ENCODE measurements at places on chromosomes 7 and 10.

- no peak for DNase-seq
Measured at GRCh38 chr7:100171840-100172239, 3.4 kb upstream of the GAL3ST4 start.

DNA sequence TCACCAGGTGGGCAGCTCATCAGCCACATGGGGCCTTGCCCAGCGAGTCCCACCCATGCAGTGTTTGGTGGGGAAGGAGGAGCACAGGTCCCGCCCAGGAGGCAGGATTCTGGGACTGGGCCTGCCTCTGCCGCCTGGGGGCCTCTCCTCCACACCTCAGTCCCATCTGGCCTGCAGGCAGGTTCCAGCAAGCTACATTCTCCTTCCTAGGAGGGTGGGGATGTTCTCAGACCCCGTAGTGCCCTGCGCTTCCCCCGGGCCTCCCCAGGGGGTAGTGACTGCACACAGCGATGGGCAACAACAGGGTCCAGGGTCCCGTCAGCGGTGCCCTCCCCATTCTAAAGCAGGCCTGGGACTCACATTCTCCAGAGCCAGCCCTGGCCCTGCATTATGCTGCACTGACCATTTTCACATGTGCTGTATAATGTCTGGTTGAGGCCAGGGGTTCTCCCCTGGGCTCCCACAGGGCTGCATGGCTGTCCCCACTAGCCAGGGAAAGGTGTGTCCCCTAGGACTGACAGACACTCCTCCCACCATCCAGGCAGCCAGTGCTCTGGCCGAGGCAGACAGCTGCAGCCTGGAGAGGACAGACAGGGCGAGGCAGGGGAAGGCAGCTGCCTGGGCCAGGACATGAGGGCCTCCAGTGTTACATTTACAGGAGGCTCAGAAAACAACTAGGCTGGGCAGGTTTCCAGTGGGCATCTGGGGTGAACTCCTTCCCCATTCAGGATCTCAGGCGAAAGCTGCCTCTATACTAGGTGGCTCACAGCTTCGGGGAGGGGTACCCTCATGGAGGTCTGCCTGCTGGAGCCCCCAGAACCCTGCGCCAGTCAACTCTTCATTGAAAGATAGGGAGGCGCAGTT, 9.3 kb downstream of the RASGEF1A start:
- no peak for DNase-seq

GRCh38 chr10:122462533-122463465, 1.4 kb downstream of the HTRA1 start:
- DNase-seq, result no peak

DNA sequence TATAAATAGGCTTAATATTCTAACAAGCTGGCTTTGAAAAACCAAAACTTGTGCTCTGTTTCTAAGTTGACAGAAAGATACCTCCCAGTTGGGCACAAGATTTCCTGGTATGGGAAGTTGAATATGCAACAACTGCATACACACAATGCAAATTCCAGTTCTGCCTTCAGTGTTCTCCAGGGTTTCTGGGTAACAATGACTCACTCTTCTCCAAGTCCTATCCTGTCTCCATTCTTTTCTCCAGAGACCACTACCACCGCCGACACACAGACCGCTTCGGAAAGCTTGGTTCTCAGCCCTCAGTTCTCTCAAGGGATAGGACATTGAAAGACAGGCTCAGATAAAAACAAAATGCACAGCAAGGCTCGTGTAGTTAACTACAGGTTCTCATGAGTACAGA, 12.2 kb downstream of the PDE1C start:
- no peak for DNase-seq

- no peak for DNase-seq
Measured at GRCh38 chr7:152504367-152504766, 68.6 kb upstream of the KMT2C start.

GRCh38 chr7:83520726-83521125, 128.2 kb downstream of the SEMA3E start:
- no peak for DNase-seq

- no peak for DNase-seq
Measured at GRCh38 chr7:110373416-110373815, 717.5 kb upstream of the LRRN3 start.

- DNase-seq, result no peak
Measured at GRCh38 chr7:34564091-34564490, 93.9 kb upstream of the NPSR1 start.

- no peak for DNase-seq
Measured at GRCh38 chr7:7099584-7100014, 82.7 kb upstream of the C1GALT1 start.

- no peak for DNase-seq
Measured at GRCh38 chr7:27297356-27297755, 54.8 kb downstream of the EVX1 start.

DNA sequence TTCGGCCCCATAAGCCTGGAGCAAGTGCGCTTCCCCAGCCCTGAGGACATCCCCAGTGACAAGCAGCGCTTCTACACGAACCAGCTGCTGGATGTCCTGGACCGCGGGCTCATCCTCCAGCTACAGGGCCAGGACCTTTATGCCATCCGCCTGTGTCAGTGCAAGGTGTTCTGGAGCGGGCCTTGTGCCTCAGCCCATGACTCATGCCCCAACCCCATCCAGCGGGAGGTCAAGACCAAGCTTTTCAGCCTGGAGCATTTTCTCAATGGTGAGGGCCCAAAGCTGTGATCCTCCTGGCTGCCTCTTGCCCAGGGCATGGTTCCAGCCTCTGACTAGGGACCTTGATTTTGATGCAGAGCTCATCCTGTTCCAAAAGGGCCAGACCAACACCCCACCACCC, 10.1 kb downstream of the IRF5 start:
- DNase-seq, result no peak

DNA sequence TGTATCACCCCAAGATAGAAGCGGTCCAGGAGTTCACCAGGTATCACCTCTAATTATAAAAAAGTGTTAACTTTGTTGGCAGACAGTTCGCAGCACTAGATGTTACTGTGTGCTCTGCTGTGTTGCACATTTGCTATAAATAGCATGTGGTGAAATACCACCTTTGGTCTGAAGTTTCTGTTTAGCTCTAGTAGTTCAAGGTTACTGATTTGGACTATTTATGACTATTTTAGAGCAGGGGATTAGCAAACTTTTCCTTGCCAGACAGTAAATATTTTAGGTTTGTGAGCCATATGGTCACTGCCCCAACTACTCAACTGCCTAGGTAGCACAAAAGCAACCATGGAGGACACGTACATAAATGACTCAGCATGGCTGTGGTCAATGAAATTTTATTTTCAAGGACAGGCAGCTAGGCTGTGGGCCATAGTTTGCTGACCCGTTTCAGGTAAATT, 16.5 kb downstream of the DENND10 start:
- no peak for DNase-seq

DNA sequence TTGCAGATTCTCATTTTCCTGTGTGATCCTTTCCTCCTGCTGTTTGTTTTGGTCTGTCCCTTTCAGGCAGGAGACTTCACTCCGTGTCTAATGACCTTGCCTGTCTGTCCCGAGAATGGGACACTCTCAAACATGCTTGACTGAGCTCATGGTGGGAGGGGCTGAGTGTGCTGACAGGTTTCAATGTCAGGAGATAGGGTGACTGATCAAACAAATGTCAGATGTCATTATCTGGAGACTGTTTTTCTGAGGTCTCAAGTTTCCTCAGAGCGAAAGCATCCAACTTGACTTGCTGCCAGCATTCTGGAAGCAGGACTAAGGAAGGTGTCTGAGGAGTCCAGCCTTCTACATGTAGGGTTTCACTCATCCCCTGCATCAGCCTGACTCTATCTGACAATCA, 228.8 kb upstream of the KIAA1217 start:
- no peak for DNase-seq

- DNase-seq, result no peak
Measured at GRCh38 chr7:92133133-92133736, 1.0 kb downstream of the CYP51A1 start.

DNA sequence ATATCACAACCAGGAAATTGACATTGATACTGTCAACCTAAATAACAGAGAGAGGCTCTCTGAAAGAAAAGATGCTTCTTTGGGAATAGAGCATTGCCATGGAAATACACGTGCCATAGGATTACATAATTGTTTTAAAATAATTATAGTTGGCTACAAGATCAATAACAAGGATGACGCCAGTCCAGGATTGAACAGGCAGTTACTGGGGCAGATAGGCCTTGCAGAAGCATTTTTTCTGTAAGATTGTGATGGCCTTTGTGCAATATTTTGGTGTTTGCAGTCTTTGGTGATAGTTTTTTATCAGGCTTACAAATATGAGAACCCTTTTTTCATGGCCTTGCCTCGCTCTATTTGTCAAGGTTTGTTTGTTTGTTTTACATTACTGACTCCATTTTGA, 10.5 kb downstream of the ACADSB start:
- no peak for DNase-seq

- no peak for DNase-seq
Measured at GRCh38 chr10:77117501-77117900, 520.1 kb downstream of the KCNMA1 start.

GRCh38 chr7:34059136-34059828, 153.9 kb downstream of the BMPER start:
- DNase-seq, result no peak

DNA sequence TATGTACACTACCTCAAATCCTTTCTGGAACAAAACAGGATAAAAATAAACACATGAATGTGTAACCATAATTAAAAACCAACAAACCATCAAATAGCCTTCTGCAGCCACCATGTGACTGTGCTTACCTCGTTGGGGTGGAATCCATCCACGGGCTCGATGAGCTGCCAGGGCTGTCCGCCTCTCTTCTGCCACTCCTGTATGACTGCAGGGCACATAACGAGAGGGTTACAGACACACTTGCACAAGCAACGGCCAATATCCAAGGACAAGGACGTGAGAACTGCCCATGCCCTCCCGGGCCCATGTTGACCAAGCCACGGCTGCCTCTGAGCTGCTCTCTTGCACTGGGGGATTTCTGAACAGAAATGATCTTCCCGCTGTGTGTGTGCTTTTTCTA, 132.2 kb downstream of the ANLN start:
- no peak for DNase-seq

GRCh38 chr7:116041615-116042014, 11.1 kb upstream of the TFEC start:
- DNase-seq, result no peak

GRCh38 chr7:83484266-83484665, 164.7 kb downstream of the SEMA3E start:
- DNase-seq, result no peak

- no peak for DNase-seq
Measured at GRCh38 chr7:101626069-101626671, 2.9 kb downstream of the MYL10 start.

DNA sequence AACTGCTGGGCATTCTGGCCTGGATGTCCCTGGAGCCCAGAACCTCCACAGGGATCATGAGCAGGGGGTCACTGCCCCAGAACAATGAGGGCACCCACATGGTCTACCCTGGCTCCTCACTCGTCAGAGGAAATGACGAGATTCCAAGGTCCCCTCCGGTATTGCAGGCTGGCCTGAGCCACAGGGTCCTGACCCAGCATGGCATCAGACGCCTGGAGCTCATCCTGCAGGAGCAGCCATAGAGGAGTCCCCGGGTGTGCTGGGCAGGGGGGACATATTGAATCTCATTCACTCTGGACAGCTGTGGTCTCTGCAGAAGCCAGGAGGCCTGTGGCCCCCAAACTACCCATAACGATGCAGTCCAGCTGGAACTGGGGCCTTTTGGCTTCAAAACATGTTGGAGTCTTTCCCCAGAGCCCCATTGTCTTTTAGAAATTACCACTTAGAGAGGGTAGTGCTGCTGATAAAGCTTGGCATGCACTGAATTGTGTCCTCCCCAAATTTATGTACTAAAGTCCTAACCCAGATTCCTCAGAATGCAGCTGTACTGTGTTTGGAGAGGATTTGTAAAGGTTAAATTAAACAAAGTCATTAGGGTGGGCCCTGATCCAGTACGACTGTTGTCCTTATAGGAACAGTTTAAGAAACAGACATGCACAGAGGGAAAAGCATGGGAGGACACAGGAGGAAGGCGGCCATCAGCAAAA, 27.7 kb downstream of the ANXA8 start:
- DNase-seq, result no peak

- DNase-seq, result no peak
Measured at GRCh38 chr7:27808626-27809025, 68.7 kb downstream of the TAX1BP1 start.

DNA sequence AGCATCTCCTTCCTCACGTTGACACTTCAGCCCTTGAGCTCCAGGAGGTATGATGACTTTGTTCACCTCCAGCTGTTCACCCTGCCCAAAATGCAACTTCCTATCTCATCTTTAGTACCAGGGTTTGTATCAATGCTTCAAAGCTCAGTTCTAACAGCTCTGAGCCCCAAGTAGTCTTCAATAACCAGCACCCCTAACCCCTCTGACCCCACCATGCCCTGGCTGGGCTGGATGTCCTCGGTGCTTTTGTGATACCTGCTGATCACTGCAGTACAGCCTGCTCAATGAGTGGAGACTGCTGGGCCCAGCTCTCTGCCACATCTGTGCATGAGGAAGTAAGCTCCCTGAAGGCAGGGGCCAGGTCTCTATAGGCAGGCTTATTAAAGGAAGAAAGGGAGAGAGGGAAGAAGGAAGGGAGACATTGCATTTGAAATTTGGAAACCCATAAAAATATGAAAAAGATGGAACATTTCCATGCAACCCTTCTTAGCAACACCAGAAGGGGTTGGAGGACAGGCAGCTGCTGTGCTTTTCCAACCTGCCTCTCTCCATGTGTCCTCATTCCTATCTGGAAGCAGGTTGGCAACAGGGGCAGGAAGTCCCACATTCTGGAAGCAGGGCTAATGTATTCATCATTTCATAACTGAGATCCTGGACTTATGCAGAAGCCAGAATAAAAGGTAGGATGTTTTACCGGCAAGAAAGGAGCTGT, 756.1 kb downstream of the GRID1 start:
- no peak for DNase-seq

DNA sequence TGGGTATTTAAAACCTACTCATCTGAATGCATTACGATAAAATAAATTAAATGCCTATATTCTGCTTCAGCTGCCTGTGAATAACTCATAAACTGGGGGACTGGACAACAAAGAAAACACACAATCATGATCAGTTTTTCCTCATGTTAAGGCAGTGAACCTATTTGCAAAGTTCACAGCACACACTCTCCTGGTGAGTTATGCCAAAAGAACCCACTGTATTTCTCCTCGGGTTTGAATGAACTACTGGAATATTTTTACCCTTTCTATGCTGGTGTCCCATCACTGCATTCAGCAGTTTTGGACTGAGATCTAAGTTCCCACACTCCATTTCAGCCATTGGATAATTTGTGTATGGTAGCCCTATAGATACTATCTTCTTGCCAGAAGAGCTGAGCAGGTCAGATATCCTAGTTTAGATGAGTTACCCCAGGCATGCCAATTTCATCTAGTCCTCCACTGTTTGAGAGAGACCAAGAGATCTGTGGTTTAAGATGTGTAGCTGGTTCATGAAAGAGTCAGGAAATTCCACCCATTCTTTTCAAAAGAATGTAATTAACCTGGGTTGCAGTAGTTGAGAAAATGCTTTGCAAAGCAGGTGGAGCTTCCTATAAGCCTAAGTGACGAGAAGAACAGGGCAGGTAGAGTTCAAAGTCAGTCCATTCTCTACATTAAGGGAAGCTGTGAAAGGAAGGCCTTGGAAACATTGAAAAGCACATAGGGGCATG, 101.7 kb downstream of the PLXDC2 start:
- no peak for DNase-seq

- DNase-seq, result no peak
Measured at GRCh38 chr10:101839416-101840063, 4.1 kb downstream of the KCNIP2 start.

- no peak for DNase-seq
Measured at GRCh38 chr10:34475274-34475646, 339.8 kb downstream of the PARD3 start.

- no peak for DNase-seq
Measured at GRCh38 chr7:95517870-95518269, 32.1 kb downstream of the ASB4 start.

- no peak for DNase-seq
Measured at GRCh38 chr7:129664029-129665012, 52.8 kb downstream of the NRF1 start.
